ENCODE measurements at places on chromosomes 6 and 20. TPM values are rescaled to one million over a fixed set of nuclear protein-coding genes. Genes with fewer than 3 reads are reported as not detected.
A peak's percentile ranks its signal among the peaks of the same experiment; 100 is the strongest.

DNA sequence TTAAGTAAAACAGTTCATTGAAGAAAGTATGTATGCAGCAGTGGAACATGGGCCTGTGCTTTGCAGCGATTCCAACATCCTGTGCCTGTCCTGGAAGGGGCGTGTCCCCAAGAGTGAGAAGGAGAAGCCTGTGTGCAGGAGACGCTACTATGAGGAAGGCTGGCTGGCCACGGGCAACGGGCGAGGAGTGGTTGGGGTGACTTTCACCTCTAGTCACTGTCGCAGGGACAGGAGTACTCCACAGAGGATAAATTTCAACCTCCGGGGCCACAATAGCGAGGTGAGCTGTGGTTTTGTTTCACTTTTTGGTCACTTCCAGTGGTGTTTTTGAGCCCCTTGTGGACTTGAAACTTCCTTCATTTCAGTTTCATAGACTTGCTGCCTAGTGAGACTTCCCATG is 1.7 kb downstream of the TULP4 start:
- H3K4me1 ChIP-seq: no peaks in the 10 kb centered on the region
- no peak for DNase-seq
- no peaks in the 10 kb centered on the region for H3K27me3 ChIP-seq
- peaks cover 38% of the 10 kb centered on the region for H3K36me3 ChIP-seq
- H3K4me3 ChIP-seq: no peak overlapping the region

GRCh38 chr6:125392682-125393081 is 90.9 kb upstream of the HDDC2 start:
- no peaks in the 10 kb centered on the region for H3K36me3 ChIP-seq
- no peak overlapping the region for H3K27ac ChIP-seq
- H3K4me1 ChIP-seq: no peaks in the 10 kb centered on the region
- H3K27me3 ChIP-seq: no peaks in the 10 kb centered on the region
- H3K4me3 ChIP-seq: no peak overlapping the region

SLA2 gene
- total RNA-seq: 0.38 TPM

DNA sequence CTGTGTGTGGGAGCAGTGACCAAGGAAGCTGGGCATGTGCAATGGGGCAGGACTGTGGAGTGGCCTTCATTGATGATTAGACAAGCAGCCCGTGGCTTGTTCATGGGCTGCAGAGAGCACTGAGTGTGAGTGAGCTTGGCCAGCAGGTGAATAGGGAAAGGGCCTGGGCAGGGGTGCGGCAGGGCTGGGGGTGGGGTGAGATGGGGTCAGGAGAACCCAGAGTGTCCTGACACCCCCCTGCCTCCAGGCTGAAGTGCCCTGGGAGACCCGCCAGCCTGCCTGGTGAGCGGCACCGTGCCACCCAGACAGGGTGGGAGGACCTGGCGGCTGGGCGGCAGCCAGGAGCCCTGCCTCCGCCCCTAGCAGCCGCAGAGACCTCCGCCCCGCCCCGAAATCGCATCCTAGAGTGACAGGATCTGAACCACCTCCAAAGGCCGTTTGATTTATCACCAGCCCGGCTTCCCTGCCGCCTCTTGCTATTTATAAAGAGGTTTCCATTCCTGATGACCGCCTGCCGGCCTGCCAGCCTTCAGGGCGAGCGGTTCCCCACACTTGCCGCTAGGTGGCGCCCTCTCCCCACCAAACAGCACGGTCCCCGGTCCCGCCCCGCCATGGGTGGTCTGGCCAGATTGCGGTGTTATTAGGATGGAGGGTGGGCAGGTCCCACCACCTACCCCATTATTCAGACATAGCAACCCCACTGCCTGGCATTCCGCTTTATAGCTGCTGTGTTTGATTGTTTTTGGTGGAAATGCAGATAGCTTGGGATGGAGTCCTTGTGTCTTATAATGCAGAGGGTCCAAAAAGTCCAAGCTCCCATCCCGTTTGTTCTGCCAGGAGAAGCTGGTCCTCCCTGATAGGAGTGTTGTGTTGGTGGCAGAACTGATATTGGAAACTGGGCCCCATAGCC is 3.5 kb downstream of the MYLK2 start:
- H3K4me3 ChIP-seq: no peak overlapping the region
- H3K27me3 ChIP-seq: no peaks in the 10 kb centered on the region
- no peaks in the 10 kb centered on the region for H3K36me3 ChIP-seq
- peak; percentile 82 for DNase-seq

PLCB4 gene
- total RNA-seq: 32.1 TPM

- H3K27me3 ChIP-seq: no peaks in the 10 kb centered on the region
- no peaks in the 10 kb centered on the region for H3K36me3 ChIP-seq
- no peak overlapping the region for H3K4me3 ChIP-seq
- no peak for DNase-seq
- no peak overlapping the region for H3K27ac ChIP-seq
Measured at GRCh38 chr6:37100745-37101144, 69.2 kb upstream of the PIM1 start.

DNA sequence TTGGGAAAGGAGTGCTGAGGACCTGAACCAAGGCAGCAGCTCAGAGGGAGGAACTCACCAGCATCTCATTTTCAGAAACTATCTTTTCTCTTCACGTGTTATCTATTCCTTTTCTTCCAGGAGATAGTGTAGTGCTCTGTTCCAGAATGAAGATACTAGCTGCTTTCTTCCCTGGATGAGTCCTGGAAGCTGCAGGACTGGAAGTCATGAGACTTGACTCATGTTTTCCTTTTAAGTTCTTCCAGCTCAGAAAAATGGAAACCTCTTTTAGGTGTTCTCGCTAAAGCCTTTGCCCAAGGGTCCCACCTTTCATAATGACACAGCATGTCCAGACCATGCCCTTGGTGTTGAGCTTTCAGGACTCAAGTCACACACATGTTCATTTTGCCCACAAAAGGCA is 106.7 kb downstream of the UNC5CL start:
- H3K27ac ChIP-seq: peak overlapping the region; percentile 64
- H3K36me3 ChIP-seq: no peaks in the 10 kb centered on the region
- DNase-seq: no peak
- no peaks in the 10 kb centered on the region for H3K4me1 ChIP-seq

DNA sequence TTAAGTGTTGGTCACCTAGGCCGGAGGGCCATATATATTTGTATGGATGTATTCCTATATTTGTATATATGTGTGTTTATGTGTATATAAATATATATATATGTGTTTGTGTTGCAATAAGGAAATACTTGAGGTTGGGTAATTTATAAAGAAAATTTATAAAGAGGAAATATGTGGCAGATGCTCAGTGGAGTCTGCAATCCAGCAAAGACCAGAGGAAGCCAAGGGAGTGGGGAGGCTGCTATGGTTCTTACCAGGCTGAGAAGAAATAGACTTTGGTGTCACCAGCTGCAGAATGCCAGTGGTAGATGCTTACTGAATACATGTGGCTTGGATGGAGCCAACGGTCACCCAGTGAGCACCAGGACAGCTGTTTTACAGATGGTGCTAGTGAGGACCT is 97.4 kb upstream of the ELOVL5 start:
- no peak overlapping the region for H3K4me3 ChIP-seq
- H3K4me1 ChIP-seq: no peaks in the 10 kb centered on the region
- H3K36me3 ChIP-seq: no peaks in the 10 kb centered on the region

DNA sequence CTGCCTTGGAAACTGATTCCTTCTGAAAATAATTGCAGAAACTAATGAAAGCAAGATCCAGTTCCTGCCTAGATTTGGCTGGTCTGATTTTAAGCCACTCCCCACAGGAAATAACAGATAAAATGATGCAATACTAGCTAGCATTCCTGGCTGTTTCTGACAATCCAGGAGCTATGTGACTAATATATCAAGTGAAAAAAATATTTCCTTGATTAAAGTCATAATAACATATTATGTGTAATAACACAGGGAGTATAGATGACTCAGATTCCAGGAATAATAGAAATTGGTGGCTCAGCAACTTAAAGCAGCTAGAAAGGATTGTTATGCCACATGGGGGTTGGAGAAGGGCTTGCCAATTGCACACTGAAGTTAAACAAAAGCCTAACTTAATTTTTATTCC is 182.7 kb upstream of the SALL4 start:
- no peaks in the 10 kb centered on the region for H3K27me3 ChIP-seq
- H3K4me3 ChIP-seq: no peak overlapping the region
- no peak for DNase-seq
- peaks cover 13% of the 10 kb centered on the region for H3K4me1 ChIP-seq

ISM1 gene
- total RNA-seq: 1.5 TPM

GRCh38 chr6:7053125-7053774 is 54.5 kb upstream of the RREB1 start:
- no peak overlapping the region for H3K4me3 ChIP-seq
- no peak for DNase-seq
- H3K27me3 ChIP-seq: peaks cover 6% of the 10 kb centered on the region
- no peaks in the 10 kb centered on the region for H3K36me3 ChIP-seq

GRCh38 chr6:112231594-112232060 is 22.7 kb downstream of the LAMA4 start:
- H3K27ac ChIP-seq: peak overlapping the region; percentile 1
- no peaks in the 10 kb centered on the region for H3K36me3 ChIP-seq
- no peak for DNase-seq

DNA sequence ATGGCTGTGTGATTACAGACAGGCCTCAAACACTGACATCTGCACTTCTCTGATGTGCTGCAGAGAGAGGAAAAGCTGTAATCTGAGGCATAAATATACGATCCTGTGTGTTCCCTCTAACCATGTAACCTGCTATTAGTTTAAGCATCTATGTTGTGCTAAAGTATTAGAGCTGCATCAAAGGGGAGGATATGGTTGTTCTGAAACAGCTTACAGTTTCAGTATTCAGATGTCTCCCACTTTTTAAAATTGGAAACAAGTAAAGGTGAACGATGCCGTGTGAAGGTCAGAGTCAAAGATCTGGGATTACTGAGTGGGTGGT is 7.6 kb downstream of the PLEKHG1 start:
- no peaks in the 10 kb centered on the region for H3K27me3 ChIP-seq
- peak overlapping the region; percentile 57 for H3K27ac ChIP-seq
- no peak overlapping the region for H3K4me3 ChIP-seq

PHACTR3 gene
- total RNA-seq: 0.51 TPM

DNA sequence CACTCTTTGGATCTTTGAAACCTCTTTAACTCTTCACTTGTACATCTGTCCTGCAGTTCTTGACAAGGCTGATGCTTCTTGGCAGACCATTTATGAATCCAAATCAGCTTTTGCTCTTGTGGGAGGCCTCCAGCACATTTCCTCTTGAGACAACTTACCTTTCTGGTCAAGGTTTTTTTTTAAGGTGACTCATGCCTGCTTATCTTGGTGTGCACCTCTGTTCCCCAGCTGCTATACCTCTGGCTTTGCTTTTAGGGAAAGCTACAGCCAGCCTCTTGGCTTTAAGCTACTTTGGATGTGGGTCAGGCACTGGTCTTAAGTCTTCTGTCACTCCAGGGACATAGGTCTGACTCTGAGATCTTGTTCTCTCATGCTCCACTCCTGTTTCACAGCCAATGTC is 106.5 kb downstream of the PHF3 start:
- H3K4me3 ChIP-seq: no peak overlapping the region
- H3K27me3 ChIP-seq: no peaks in the 10 kb centered on the region
- H3K27ac ChIP-seq: no peak overlapping the region
- no peak for DNase-seq
- H3K36me3 ChIP-seq: no peaks in the 10 kb centered on the region
- no peaks in the 10 kb centered on the region for H3K4me1 ChIP-seq

DNA sequence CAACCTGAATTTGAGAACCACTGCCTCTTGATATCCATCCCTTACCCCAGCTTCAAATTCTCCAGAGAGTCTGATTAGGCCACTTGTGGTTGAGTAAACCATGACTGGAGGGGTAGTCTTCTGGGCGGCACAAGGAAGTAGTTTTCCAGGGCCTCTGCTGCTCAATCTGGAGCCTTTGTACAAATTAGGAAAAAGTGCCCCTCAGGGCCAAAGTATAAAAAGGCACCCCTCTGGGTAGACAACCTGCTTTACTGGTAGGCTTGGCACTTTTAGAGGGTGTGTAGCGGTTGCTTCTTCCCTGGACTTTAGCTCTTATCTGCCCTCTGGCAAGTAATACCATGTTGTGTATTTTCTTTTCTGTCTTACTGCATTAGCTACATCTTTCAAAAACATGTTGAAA is 32.9 kb upstream of the RPL7L1 start:
- no peak for DNase-seq
- H3K36me3 ChIP-seq: peaks cover 31% of the 10 kb centered on the region
- no peak overlapping the region for H3K27ac ChIP-seq
- no peak overlapping the region for H3K4me3 ChIP-seq
- H3K4me1 ChIP-seq: no peaks in the 10 kb centered on the region
- no peaks in the 10 kb centered on the region for H3K27me3 ChIP-seq

DNA sequence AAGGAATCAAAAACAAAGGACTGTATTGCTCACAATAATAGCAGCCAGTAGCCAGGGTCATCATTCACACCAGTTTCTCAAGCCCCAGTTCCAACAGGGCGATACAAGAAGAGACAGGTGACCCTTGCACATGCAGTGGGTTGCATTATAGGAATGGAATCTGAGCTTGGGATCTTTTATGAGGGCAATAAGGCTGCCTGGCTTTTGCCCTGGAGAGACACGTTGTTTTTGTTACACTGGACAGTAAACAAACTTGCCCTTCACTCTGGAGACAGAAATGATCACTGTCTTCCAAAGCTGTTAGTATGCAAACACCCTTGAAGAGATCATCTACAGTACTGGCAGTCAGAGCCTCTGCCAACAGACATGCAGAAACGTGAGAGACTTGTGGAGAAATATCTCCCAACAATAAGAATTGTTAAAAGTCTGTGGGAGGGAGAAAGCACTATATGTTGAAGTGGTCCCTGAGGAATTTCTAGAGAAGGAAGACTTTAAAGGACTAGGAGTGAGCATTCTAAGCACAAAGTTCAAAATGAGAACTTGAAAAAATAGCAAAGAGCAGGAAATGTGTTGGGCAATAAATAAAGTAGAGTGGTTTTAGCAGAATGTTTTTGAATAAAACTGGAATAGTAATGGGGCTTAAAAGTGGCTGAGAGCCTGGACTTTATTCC is 6.2 kb upstream of the COL12A1 start:
- no peaks in the 10 kb centered on the region for H3K36me3 ChIP-seq
- H3K4me1 ChIP-seq: peaks cover 22% of the 10 kb centered on the region
- no peak overlapping the region for H3K4me3 ChIP-seq
- DNase-seq: no peak
- H3K27me3 ChIP-seq: peaks cover 2% of the 10 kb centered on the region

GRCh38 chr6:158653577-158654354 is 3.9 kb downstream of the SYTL3 start:
- H3K36me3 ChIP-seq: no peaks in the 10 kb centered on the region
- peak overlapping the region; percentile 72 for H3K27ac ChIP-seq
- H3K4me1 ChIP-seq: peaks cover 17% of the 10 kb centered on the region
- DNase-seq: peak; percentile 34

DNA sequence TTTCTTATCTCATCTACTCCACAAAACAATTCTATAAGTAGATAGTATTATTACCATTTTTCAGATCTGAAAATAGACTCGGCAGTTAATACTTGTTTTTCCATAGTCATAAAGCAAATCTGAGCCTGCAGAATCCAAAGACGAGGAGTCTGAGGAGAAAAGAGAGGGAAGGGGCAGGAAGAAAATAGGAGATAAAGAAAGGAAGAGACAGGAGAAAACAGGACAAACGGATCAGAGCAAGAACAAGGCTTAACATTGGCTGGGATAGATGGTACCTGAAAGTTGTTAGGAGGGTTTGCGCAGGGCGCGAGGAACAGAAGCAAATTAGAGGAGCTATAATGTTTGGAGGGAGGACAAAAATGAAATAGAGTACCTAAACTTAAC is 639 bp upstream of the PPIL1 start:
- H3K4me3 ChIP-seq: peak overlapping the region; percentile 89
- H3K36me3 ChIP-seq: no peaks in the 10 kb centered on the region
- H3K27ac ChIP-seq: peak overlapping the region; percentile 93
- DNase-seq: no peak
- H3K4me1 ChIP-seq: peaks cover 13% of the 10 kb centered on the region

PXDC1 gene
- 17.4 TPM for total RNA-seq

C4A gene
- total RNA-seq: 55.4 TPM

All from heart right ventricle (tissue), 16 donors.